ENCODE measurements at places on chromosomes 12 and 14.

DNA sequence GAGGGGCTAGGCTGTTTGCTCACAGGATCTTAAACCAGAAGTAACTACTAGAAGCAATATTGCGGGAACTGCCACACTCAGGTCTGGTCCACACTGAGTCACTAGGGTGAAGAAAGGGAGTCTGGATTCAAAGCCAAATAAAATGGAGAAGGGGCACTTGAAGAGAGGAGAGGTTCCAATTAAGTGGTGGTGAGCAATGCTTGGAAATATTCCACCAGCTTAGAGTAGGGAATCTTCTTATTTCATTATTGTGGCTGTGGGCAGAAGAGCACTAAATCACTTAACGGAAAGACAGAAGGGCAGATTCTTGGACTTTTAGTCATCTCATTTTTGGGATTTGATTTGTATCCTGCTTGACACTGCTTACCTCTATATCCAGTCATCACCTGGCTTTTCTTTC lies 48.6 kb upstream of the PPP1R12A start:
- DNase-seq, result no peak

GRCh38 chr12:212715-213526 lies 1.0 kb downstream of the SLC6A12 start:
- DNase-seq, result no peak

DNA sequence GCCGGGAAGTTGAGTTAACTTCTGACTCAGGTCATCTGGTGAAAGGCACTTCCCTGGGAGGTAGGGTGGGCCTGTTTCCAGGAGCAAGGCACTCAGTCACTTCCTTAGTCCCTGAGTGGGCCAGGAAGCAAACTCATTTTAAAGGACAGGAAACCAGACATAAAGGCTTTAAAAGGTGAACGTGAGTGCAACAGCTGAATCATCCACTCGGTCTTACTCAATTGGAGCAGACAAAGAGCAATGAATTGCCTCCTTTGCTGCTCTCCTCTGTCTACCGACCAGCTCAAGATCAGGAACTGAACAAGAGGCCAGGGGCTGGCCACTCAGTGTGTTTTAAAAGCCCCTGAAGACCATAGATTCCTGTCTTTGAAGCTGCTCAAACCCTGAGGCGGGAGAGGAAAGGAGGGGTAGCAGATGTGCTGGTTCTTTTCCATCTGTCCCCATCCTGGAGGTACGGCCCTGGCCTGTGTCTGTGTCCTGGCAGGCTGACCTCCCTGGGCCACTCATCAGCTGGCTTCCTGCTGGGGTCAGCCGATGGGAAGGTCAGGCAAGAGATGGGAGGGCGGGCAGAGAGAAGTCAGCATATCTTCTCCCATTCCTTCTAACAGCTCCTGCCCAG lies 148.9 kb downstream of the PPM1H start:
- no peak for DNase-seq

DNA sequence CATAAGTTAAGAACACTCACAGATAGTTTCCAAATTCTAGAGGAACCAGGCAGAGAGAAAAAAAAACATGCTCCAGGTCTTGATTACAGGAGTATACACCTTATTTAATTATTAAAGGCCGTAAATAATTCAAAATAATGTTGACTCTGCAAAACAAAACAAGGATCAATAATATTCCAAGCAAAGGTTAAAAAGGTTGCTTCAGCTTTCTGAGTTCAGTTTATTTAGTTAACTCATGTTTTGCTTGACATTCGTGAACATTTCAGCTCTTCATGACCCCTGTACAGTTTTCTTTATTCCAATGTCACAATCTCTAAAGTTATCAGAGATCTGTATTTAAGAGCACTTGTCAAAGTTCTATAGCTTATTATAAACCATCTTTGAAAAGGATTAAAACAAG lies 19.6 kb downstream of the KLRF2 start:
- DNase-seq, result no peak

GRCh38 chr12:252636-253035 lies 10.0 kb downstream of the SLC6A13 start:
- no peak for DNase-seq

DNA sequence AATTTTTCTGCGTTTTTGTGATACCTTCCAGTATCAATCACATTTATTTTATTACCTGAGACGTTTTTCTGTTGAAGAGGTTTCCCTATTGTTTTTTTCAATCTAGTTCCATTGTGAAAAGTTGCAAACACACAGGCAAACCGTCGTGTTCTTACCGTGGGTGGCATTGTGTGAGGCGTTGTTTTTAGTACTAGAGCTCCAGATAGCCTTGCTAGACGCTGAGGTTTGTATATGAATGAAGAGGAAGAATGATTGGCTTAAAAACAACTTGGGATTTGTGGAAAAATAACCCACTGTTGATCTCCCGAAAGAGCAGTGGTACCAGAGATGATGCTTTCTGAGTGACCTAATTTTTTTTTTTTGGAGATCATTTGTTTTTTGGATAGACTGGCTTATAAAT lies 1.0 kb downstream of the SOCS4 start:
- DNase-seq, result no peak

- no peak for DNase-seq
These were observed 3.7 kb downstream of the USP44 start for GRCh38 chr12:95547522-95548055.

DNA sequence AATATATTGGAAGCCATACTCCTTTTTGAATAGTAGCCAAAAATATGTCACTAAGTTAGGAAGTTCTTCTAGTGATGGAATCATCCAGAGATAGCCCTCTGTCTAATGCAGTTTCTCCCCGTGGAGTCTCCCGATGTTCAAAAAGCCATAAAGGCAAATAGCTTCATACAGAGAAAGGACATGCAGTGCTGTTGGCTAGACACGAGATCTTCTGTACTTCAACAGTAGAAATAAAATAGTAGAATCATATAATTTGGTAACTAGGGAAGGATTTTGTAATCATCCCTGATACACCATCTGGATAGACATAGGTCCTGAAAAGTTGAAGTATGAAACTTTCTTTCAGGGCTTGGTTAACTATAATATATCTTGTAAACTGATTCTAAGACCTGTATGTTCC lies 27.6 kb downstream of the LRFN5 start:
- no peak for DNase-seq

DNA sequence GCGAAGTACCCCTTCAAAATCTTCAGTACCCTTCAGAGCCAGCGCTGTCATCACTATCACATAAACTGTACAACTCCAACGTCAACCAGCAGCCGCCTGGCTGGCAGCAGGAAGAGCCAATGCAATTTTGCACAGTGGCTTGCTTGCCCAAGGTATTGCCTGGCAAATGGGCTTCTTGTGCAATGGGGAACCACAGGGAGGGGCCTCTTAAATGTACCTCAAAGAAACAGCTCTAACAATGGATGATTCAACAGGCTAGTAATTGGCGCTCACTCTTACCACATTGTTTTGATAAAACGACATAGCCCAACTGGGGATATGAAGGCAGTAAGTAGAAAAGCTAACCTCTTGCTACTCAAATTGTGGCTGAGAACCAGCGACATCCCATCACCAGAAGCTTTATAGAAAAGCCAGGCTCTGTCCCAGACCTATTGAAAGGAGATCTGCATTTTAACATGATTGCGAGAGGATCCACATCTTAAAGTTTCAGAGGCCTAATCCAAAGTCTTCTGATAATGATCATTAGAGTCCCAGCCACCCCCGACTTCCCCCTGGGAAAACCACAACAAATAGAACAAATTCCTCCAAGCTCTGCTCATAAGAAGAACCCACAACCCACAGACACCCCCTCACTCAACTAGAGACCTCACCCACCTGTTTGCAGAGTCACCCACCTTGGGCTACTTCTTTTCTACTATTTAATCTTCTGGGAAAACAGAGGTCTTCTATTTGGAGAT lies 125.3 kb upstream of the HIF1A start:
- no peak for DNase-seq

DNA sequence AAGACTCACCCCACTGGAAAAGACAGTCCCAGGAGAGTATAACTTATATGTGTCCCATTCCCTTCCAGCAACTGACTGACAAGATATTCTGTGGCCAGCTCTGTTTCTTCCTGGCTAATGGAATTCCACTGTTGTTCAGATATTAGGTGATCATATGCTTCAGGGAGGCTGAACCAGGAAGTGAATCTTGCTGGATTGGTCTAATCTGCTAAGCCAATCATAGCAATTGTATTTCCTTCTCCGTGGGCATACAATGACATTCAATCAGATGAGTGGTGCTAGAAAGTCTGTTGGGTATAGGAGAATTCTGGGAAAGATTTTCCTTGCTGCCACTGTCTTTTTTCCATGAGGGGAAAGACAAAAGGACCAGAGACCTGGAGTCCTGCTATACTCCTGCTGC lies 12.1 kb downstream of the PYGL start:
- no peak for DNase-seq

Measured in C1 segment of cervical spinal cord (tissue), 14 donors.